Osteoblast (primary cell): ENCODE measurements at places on chromosomes 11 and 22. TPM values are rescaled to one million over a fixed set of nuclear protein-coding genes. Genes with fewer than 3 reads are reported as not detected.

SNX32 gene
- total RNA-seq: 1.1 and 1.5 TPM in 2 replicates

MUC5B gene
- not detected in 2 replicates for total RNA-seq

ENTHD1 gene
- total RNA-seq: not detected in 2 replicates

ANKK1 gene
- under 0.01 TPM in 1 of 2 replicates, not detected in the other for total RNA-seq

AQP11 gene
- total RNA-seq: 2.9 and 4.4 TPM in 2 replicates

MMP10 gene
- total RNA-seq: not detected in 2 replicates

ANO9 gene
- total RNA-seq: under 0.01 TPM in 1 of 2 replicates, not detected in the other

DLG2 gene
- 3.3 and 3.8 TPM in 2 replicates for total RNA-seq

B4GAT1 gene
- total RNA-seq: 20.6 and 21.2 TPM in 2 replicates

UNC93B1 gene
- total RNA-seq: 36.5 and 39.8 TPM in 2 replicates

NOX4 gene
- total RNA-seq: 1.8 TPM in 2 replicates

ZNF408 gene
- 16.2 and 16.3 TPM in 2 replicates for total RNA-seq

CHADL gene
- total RNA-seq: 1.1 and 1.2 TPM in 2 replicates

PTPRJ gene
- 9.1 and 10.9 TPM in 2 replicates for total RNA-seq

AMPD3 gene
- total RNA-seq: 3.6 and 5.6 TPM in 2 replicates

GDPD4 gene
- not detected in 2 replicates for total RNA-seq

SPECC1L gene
- 45.7 and 46.7 TPM in 2 replicates for total RNA-seq

OR10A2 gene
- total RNA-seq: not detected in 2 replicates

ZP1 gene
- total RNA-seq: under 0.01 and 0.36 TPM in 2 replicates

MS4A10 gene
- total RNA-seq: not detected in 2 replicates

CTSW gene
- total RNA-seq: not detected in 2 replicates

KRTAP5-4 gene
- not detected in 2 replicates for total RNA-seq

CFAP300 gene
- 6.5 and 11.5 TPM in 2 replicates for total RNA-seq

ST14 gene
- total RNA-seq: under 0.01 TPM in 1 of 2 replicates, not detected in the other

ANO1 gene
- 0.88 TPM in 1 of 2 replicates, not detected in the other for total RNA-seq

CNGA4 gene
- total RNA-seq: under 0.01 TPM in 2 replicates

ACR gene
- 1.4 TPM in 1 of 2 replicates, not detected in the other for total RNA-seq

CLMP gene
- 174 and 210 TPM in 2 replicates for total RNA-seq

MMP11 gene
- 23.5 and 41.3 TPM in 2 replicates for total RNA-seq

OR56A1 gene
- total RNA-seq: under 0.01 TPM in 2 replicates

UBQLN3 gene
- under 0.01 TPM in 1 of 2 replicates, not detected in the other for total RNA-seq

OR51B5 gene
- not detected in 2 replicates for total RNA-seq

MFRP gene
- not detected in 2 replicates for total RNA-seq

KLHL35 gene
- 2.4 and 4.3 TPM in 2 replicates for total RNA-seq

RAG2 gene
- total RNA-seq: not detected in 2 replicates

GTSE1 gene
- total RNA-seq: 1.8 and 2.1 TPM in 2 replicates

RBM14 gene
- total RNA-seq: 22.4 and 25.3 TPM in 2 replicates

DUSP18 gene
- 14.1 and 17.1 TPM in 2 replicates for total RNA-seq

ACTN3 gene
- under 0.01 TPM in 1 of 2 replicates, not detected in the other for total RNA-seq

PRDX5 gene
- 238 and 245 TPM in 2 replicates for total RNA-seq
